ENCODE measurements at places on chromosomes 13 and 19.

GRCh38 chr19:35261356-35262100 lies 7.2 kb upstream of the USF2 start:
- DNase-seq, result no peak

DNA sequence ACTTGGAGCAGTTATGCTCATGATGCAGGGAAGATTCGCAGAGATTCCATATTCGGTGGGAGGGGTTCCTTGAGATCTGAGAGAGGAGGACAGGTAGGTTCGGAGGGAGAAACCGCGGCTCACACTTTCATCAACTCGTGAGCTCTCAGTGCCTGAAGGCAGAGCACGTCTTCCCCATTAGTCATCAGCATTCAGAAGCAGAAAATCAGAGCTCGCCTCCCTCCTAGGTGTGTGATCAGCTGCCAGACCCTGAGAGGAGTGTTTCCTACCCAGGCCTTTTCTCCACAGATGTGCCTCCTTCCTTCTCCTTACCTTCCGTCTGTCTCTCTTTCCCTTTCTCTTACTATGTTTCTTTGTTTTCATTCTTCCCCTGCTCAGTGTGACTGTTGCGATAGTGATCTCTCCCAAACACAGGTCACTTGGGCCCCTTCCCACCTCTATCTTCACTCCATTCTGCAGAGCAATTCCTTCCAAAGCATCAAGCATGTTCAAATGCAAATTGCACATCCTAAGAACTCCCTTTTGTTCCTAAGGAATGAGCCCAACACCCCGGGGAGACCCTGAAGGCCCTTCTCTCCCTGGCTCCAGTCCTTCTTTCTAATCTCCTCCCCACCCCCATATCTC lies 389.5 kb downstream of the UQCRFS1 start:
- no peak for DNase-seq

DNA sequence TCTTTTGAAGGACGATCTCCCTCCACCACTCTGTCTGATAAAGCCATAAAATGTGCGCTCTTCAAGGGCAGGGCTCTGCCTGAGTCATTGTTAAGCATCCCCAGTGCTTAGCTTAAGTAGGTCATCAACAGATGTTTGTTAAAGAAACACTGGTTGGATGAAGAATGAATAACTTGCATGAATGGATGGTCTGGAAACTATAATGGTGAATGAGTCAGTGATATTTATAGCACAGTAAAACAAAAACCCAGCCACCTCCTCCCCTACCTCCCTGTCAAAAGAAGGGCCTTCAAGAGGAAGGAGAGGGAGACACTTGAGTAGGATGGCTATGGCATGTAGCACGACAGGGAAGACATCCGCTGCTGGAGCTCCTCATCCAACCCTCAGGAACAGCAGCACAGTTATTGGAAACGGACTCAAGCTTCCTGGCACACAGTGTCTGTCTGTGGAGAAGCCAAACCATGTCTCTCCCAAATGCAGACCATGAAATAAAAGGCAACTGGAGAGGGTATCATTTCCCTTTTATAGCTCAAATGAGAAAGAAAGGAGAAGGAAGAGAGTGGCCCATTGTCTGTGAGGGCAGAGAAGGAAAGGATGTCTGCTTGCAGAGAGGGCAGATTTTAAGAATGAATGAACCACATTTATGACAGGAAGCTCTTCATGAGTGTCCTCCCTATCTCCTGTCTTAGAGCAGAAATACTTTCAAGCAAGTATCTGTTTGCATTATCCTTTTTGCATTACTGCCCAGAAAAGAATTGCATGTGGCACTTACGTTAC lies 183.5 kb upstream of the UBL3 start:
- no peak for DNase-seq

DNA sequence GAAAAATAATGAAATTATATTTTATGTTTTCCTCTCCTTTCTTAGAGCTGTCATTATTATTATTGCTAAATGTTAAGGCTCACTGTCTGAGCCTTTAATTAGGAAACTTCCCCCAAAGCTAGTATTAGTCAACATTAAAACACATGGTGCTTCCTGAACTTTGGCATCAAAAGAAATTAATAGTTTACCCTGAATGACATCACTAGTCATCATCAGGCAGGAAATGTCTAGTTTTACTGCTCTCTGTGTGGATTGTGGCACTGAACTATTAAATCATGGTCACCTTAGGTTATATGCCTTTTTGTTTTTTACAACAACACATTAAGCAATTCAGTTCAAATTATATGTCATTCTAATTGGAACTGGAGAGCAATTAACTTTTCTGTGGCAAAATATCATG lies 595.5 kb downstream of the SLITRK1 start:
- no peak for DNase-seq

DNA sequence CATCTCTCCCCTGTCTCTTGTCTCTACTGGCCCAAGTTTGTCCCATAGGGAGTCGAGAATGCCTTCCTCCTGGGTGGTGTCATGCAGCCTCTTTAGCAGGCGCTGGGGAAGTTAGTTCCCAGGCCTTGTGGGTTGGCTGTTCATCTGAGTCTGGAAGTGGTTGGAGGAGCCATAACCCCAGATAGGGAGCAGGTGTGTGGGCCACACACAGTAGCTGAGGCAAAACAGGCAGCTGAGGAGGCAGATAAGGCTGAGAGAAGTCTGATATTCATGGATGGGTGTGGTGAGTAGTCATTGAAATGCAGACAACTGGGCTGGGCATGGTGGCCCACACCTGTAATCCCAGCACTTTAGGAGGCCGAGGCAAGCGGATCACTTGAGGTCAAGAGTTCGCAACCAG lies 40.9 kb upstream of the KPNA3 start:
- no peak for DNase-seq

DNA sequence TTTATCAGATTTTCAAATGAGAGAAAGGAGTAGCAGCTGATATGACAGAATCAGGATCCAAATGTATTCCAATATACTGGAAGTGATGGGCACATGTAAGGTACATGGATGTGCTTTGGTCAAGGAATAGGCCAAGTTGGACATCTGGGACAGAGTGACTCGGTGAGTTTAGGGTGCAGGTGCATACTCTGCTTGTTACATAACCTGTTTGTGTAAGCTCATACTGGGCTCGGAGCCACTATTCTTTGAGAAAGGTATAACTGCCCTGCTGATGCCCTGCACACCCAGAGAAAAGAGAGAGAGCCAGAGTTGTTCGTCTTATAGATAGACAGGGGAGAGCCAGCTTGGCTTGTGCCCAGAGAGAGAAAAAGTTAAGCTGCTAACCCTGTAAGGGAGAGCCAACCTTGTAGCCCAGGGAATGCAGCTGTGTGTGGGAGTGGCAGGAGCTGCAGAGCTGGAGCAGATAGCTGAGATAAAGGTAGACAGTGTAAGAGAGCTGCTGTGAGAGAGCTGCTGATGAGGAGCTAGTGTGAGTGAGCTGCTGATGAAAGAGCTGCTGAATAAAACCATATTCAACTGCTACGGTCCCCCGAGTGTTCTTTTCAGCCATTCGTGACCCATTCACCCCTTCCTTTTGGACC lies 40.7 kb upstream of the N4BP2L1 start:
- no peak for DNase-seq

DNA sequence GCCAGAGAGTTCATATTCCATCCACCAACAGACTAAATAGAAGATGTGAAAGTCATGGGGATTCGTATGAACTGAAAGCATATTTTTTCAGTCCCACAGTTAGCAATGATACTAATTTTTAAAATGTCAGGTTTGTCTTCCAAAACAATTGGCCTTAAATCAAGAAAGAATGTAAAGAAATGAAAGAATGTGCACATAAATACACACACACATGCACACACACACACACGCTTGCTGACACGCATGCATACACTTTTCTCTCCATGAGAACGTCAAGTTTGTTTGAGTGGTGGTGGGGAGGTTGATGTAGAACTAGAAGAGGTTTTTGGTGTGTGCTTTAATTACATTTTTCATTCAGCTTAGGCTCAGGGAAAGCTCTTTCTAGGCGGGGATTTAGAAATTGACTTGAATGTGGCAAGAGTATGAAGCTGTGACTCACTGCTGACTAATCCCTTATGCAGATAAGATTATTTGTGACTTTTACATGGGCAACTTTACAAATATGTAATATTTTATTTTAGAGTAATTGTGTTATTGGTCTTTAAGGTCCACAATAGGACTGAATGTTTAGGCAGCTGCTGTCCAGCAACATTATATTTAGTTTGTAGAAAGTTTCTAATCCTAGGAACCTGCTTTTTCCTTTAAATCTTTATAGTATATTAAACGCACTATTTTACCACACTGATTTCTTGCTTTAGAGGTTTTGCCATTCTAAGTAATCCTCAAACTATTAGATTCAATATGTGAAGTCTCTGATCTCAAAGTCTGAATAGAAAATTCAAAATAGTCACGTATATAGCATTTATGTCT lies 18.8 kb downstream of the FLT1 start:
- DNase-seq, result no peak

DNA sequence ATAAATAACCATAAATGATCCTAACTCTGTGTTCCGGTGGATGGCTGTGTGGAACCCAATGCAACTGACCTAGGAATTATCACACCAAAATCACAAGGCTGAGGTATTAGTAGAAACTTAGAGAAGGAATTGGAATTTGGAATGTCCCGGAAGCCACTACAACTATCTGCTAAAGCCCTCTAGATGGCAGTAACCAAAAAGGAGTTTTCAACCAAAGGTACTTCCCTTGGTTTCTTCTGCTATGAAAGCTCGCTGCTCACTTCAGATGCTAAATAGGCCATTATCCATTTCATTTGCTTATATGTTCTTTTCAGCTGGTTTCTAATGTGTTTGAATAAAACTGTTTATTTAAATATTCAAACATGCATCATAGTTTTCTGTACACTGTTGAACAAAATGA lies 1589.1 kb upstream of the SPRY2 start:
- DNase-seq, result no peak

DNA sequence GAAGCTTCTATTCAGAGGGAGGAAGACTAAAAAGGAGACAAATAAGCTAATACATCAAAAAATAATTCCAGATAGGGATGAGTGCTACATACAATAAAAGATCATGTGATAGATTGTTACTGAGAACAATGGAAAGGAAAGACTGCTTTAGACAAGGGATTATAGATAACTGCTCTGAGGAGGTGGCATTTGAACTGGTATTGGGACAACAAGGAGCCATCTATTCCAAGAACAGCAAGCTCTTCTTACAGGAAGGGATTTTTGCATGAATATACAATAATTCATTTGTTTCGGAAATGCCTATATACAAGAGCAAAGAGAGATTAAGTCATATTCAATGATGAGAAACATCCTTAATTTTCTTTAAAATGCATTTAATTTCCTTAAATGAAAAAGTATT lies 540.5 kb upstream of the KLF12 start:
- no peak for DNase-seq

- DNase-seq, result no peak
These were observed 1891.6 kb upstream of the PCDH20 start for GRCh38 chr13:63307228-63307627.

Data from substantia nigra (tissue), 51 donors.